ENCODE measurements at places on chromosomes 1 and 21.

- DNase-seq: no peak
Observed at GRCh38 chr1:99643021-99643779, 2.7 kb upstream of the PALMD start.

DNA sequence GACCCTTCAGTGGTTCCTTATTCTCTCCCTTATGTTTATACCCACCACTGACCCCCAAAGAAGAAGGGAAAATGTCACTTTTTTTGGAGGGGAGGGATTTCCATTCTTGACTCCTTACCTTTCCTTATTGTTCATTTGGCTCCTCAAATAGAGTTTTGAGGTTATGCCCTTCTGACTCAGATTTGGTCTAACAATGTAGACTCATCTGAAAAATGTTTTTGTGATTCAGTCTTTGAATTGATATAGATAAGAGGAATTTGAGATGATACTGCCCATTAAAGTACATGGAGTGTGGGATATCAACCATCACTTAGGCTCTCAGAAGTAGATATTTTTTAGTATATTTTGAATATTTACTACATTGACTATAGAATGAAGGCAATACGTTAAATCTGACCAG is 16.1 kb downstream of the USP1 start:
- DNase-seq: no peak

GRCh38 chr1:232597721-232598120 is 32.2 kb downstream of the SIPA1L2 start:
- no peak for DNase-seq

- no peak for DNase-seq
Observed at GRCh38 chr1:182217071-182217470, 155.6 kb upstream of the ZNF648 start.

GRCh38 chr1:113388017-113388620 is 2.2 kb upstream of the MAGI3 start:
- no peak for DNase-seq

DNA sequence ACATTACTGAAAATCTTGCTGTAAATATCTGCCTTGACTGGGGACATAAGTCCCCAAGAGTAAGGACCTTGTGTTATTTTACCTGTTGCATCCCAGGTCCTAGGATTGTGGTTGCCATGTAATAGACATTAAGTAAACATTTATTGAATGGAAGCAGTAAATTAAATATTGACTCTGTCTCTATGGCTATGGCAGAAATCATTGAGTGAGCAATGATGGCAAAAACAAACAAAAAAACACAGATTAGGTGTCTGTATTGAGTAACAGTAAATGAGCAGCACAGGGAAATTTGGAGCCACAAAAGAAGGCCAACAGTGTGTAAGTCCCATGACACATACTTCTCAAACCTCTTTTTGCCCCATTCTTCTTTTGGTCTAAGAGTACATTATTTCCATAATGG is 240.4 kb downstream of the NFIA start:
- DNase-seq: no peak

DNA sequence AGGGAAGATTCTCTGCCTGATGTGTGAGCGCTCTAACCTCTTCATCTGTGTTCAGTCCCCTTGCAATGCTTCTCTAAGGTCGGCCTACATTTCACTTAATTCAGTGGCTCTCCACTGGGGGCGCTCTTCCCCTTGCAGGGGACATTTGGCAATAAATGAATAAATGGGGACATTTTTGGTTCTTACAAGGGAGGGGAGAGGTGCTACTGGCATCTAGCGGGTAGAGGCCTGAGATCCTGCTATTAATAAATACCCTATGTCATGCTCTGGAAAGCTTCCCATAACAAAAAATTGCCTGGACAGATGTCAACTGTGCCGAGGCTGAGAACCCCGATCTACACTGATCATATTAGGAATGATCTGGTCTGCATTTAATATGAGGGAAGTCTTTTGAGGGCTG is 25.9 kb upstream of the DNAJC11 start:
- peak; percentile 68 for DNase-seq

- DNase-seq: no peak
Observed at GRCh38 chr1:215631489-215631888, 64.4 kb downstream of the KCTD3 start.

DNA sequence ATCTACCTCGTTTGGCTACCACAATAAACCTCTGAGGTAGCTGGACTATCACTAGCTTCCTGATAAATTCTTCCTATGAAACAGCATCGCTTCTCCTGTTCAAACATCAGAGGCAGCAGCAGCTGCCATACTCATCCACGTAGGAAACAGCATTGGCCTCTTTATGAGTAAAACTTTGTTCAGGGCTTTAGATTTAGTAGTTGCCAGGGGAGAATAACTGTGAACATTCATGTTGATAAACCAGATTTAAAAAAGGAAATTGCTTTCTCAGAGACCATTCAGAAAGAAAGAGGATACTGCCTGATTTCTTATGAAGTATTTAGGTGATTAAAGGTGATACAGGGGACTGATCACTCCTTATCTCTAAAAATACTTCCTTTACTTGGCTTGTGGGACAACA is 7.2 kb downstream of the CEP170 start:
- no peak for DNase-seq

DNA sequence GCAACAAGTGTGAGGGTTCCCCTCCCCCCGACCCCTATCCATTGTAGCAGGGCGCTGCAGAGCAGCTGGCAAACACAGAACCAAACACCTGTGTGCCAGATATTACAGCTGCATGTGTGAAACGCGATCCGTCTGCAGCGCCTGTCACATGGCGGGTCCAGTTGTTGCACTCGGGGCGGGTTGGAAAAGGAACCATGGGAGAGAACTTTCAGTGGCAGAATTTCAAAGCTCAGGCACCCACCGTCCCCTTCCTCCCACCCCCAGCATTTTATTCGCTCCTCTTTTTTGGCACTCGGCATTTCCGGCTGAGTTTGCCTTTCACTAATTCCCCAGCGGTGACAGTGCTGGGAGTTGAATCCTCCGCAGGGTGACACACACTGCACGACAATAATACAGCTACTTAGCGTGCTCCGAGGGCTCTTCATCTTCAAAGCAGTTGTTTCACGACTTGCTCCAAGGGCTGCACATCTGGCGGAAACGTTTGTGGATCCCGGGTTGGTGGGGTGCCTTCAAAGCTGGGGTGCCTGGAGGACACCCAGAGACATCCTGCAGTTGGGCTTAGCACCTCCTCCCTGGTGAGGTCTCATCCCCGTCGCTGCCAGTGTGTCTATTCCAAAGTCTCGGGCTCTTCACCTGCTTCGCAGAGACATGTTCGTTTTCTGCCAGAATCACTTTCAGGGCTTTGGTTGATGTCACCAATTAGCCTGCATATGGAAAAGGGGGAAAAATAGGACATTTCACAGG is 180.7 kb downstream of the ZBTB18 start:
- no peak for DNase-seq

- DNase-seq: no peak
Observed at GRCh38 chr1:35748326-35748725, 21.5 kb downstream of the CLSPN start.

DNA sequence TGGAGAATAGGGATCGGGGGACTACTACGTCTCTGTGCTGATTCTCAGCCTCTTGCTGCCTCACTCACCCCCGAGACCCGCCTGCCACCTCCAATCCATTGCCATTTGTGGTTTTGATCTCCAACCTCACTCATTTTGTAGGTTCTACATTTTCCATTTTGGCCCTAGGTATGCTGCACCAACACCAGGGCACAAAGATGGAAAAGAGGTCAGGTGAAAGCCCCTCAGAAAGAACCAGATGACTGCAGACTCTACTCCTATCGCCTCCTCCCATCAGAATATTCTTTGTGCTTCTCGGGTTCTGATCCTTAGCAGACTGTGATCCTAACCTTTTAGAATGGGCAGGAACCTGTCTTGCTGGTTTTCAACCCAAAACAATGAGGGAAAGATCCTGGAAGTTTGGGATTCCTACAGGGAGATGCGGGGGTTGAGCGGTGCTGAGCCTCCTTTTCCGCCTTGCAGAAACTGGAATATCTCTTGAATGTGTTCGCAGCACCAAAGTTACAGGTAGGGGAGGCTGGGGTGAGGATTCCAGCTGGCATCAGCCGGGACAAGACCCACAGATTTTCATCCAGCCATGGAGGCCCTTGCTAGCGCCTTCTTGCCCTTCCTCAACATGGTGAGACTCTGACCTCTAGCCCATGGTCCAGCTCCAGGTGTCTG is 53.1 kb downstream of the RHBG start:
- DNase-seq: no peak

GRCh38 chr1:26090893-26091292 is 20.7 kb upstream of the PDIK1L start:
- DNase-seq: no peak

DNA sequence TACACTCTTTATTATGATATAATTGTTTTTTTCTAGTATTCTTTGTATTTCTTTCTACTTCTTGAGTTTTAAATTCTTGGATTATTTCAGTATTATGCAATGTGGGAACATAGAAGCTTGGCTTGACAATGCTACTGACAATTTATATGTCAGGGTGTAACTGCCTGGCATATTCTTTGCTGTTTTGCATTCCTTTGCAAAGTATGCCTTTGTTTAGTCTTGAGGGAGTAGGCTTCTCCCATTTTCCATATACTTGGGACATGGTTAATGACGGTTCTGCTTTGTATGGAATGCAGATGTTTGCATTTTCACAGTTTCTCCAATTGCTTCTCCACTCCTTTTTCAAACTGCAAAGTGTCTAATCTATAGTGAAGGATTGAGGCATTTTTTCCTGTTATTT is 109.8 kb downstream of the HMCN1 start:
- no peak for DNase-seq

GRCh38 chr1:168092566-168093355 is 44.0 kb downstream of the GPR161 start:
- DNase-seq: no peak

- DNase-seq: no peak
Observed at GRCh38 chr1:200967693-200968468, 55.6 kb downstream of the KIF21B start.

GRCh38 chr1:243254927-243255790 is at the start of gene CEP170:
Gene CEP170, minus strand, starts transcription at chr1:243255281. Its CDS starts 30,001 bp downstream, at chr1:243225280.
- peak; percentile 79 for DNase-seq

GRCh38 chr21:32645261-32646182 is 33.3 kb upstream of the CFAP298 start:
- no peak for DNase-seq

- DNase-seq: no peak
Observed at GRCh38 chr1:116489231-116489697, 81.6 kb downstream of the CD58 start.

- DNase-seq: no peak
Observed at GRCh38 chr1:211908453-211908852, 77.9 kb upstream of the LPGAT1 start.

GRCh38 chr21:18467715-18468114 is 64.1 kb upstream of the TMPRSS15 start:
- DNase-seq: no peak

DNA sequence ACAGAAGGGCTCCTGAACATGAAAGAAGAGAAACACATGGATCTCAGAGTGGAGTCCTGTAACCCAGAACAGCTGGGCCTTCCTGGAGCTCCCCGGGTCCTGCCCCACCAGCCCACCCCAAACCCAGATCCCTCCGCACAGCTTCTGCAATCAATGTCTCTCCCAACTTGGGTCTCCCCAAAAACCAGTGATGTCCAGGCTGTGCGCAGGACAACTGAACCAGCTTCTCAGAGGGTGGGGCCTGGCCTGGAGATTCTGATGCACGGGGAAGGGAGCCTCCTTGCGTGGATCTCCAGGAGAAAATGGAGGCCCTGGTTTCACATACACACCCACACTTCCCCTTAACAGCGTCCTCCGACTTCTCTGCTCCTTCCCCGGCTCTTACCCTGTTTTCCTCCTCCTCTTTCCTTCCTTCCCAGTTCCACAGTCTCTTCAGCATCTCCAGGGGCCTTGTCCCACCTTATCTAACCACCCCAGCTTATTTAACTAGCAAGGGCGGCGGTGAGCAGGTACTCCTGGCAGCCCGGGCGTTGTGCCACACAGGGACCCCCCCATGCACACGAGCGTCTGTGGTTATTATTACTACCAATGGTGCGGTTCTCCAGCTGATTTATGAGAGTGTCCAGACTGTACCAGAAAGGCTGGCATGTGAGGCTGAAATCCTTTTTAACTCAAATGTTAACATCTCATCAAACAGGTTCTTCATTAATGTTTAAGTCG is 11.2 kb upstream of the MX2 start:
- no peak for DNase-seq

DNA sequence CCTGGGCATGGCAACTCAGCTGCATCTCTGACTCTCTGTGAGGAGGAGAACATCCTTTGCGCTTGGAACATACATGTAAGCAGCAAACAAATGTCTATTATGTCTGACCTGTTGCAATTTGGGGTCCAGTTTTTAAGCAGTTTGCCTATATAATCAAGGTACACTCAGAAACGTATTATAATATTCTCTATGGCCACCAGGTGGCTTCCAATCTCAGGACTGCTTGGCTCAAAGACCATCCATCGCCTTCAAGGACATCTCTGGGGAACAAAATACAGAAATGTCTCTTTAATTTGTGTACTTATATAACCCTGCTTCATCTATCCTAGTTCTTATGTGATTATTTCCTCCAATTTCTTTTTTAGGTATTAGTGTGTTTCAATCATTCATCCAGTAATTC is 227.2 kb downstream of the OLFM3 start:
- no peak for DNase-seq

- no peak for DNase-seq
Observed at GRCh38 chr1:154406572-154406879, 1.4 kb downstream of the IL6R start.

DNA sequence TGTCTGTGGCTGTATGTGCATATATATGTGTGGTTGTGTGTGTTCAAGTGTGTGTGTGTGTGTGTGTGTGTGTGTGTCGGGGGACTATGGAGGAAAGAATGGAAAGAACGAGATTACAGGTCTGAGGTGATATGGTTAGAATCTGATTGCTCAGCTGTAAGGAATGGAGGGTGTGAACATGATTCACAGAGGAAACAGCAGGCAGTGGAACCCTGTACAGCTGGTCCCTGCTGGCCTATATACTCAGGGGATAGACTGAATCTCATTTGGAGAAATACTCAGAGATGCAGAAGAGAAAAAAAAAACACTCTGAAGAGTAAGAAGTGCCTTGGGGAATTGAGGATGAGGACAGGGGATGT is 180.1 kb upstream of the ESRRG start:
- DNase-seq: no peak

DNA sequence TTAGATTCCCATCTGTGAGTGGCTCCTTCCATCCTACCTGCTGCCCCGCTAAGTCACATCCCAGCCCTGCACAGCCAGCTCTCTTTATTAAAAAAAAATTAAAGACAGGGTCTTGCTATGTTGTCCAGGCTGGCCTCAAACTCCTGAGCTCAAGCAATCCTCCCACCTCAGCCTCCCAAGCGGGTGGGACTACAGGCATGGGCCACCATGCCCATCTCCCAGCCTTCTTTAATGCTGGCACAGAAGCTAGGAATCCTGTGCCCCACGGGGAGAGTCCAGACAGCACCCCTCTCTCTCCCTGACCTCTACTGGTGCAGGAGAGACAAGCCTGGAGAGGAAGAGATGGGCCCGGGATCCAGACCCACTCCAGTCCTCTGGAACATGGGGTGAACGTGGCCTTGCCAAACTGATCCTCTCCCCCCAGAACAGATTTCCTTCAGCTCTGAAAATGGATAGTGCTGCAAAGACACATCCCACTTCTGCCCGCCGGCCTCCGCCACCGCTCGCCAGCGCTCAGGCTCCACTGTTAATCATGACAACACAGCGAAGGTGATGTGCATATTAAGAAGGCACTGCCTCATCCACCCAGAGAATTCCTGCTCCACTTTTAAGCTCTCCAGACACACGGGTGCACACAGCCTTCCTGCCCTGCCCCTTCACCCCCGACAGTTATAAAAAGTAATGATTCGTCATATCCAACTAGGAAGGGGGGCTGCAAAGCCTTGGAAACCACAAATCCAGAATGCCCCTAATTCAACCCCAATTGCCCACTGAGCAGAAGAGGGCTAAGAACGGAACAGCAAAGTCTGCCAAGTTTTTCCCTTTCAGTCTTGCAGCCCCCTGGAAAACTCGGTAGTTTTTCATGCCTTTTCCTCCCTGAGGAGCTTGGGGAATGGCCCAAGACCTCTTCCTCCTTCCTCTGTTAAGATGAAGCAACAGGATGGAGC is 68.1 kb downstream of the MRPL37 start:
- DNase-seq: no peak

Measured in stimulated activated CD4-positive, alpha-beta T cell treated with anti-CD3 and anti-CD28 coated beads, Interleukin-2, amount 100 ng/mL, for 48 hours (primary cell).